Stimulated activated CD4-positive, alpha-beta T cell treated with anti-CD3 and anti-CD28 coated beads, Interleukin-1b, Interleukin-23, amount 100 ng/mL, for 4 hours (primary cell): ENCODE measurements at places on chromosomes 2 and 18.
A peak's percentile ranks its signal among the peaks of the same experiment; 100 is the strongest.

DNA sequence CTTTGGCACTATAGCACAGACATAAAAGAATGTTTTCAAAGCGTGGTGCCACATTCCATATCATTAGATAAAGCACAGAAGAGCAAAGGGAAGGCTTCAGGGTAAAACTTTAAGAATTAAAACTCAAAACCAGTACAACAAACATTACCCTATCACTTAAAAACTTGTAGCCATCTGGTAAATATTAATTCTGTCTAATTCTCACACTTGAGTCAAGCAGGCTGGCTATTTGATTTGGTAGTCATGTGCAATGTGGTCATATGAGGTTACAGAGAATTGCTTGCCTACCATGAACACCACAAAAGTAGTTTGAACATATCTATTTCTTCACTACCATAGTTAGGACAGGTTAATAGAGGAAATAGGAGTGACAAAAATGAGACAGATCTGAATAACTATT is 244.9 kb downstream of the IRS1 start:
- DNase-seq: no peak

DNA sequence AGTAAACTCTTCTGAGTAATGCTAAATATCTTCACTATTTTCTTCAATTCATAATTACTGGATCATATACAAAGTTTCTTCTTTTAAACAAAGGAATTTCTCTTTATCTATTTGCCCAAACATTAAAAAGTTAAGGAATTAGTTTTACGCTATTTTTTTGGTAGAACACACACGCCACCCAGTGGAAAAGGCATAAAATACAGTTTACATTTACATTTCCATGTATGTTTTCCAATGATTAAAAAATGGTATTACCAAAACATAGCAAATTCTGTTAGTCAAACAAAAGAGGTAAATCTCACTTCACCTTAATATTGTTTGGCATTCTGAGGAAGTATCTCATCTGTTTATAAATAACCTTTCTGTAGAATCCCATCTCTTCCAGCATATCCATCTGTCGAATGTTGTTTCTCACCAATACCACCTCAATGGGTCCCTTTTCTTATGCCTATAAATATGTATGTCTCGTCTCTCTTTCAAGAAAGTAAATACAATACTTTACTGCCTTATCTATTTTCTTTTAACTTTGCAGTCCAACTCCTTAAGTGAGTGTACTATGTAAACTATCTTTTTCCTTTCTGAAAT is 7.2 kb downstream of the BOLL start:
- no peak for DNase-seq

GRCh38 chr2:164478205-164478604 is 143.1 kb downstream of the GRB14 start:
- no peak for DNase-seq

DNA sequence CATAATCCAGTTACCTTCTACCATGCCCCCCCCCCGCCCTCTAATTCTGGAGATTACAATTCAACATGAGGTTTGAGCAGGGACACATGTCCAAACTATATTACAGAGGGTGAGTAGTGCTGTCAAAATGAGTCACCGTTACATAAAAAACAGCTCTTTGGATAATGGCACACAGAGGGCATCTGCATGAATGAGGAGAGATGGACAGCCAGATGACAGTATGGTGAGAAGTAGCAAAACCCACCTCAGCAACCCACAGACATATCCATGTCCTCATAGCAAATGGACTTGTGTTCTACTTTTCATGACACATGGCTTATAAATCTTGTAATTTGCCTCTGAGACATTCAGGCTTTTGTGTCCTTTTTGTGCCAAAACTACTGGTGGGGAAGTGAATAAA is 132.0 kb downstream of the EML6 start:
- DNase-seq: no peak

- DNase-seq: no peak
Measured at GRCh38 chr2:205657579-205657978, 24.7 kb upstream of the NRP2 start.

GRCh38 chr18:10322004-10322403 is 132.4 kb upstream of the APCDD1 start:
- no peak for DNase-seq

DNA sequence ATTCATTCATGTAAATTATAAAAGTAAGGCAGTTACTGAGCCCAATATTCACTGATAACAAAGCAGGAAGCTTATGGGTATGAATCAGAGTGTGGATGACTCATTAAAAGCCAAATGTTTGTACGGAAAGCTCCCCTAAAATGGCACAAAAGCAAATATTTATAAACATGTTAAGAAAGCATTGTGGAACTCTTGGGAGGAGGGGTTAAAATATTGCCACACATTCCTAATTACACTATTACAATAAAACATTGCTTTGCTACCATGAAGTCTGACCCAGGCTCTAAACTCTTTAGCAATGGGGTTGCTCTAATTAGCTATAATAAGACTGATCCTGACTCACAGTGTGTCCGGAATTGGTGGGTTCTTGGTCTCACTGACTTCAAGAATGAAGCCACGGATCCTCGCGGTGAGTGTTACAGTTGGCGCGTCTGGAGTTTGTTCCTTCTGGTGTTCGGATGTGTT is 110.9 kb downstream of the NAB1 start:
- DNase-seq: no peak

GRCh38 chr2:187544371-187545080 is 9.7 kb downstream of the TFPI start:
- DNase-seq: no peak

GRCh38 chr2:237128026-237128703 is 42.5 kb downstream of the COPS8 start:
- DNase-seq: peak; percentile 12

DNA sequence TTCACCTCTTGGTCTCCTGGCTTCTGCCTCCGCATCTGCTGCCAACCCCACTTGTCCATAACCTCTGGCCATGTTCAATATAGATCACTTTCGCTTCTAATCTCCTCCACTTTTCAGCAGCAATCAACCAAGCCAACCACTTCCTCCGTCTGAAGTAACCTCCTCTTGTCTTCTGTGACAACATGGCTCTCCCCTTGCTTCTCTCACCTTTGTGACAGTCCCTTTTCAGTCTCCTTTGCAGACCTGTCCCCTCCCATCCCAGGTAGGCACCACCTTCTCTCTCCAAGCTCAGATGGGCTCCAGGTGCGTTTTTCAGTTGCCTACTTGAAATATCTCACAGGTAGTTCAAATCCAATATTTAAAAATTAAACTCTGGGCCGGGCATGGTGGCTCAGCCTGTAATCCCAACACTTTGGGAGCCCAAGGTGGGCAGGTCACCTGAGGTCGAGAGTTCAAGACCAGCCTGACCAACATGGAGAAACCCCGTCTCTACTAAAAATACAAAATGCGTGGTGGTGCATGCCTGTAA is 4.7 kb upstream of the PSD4 start:
- no peak for DNase-seq

DNA sequence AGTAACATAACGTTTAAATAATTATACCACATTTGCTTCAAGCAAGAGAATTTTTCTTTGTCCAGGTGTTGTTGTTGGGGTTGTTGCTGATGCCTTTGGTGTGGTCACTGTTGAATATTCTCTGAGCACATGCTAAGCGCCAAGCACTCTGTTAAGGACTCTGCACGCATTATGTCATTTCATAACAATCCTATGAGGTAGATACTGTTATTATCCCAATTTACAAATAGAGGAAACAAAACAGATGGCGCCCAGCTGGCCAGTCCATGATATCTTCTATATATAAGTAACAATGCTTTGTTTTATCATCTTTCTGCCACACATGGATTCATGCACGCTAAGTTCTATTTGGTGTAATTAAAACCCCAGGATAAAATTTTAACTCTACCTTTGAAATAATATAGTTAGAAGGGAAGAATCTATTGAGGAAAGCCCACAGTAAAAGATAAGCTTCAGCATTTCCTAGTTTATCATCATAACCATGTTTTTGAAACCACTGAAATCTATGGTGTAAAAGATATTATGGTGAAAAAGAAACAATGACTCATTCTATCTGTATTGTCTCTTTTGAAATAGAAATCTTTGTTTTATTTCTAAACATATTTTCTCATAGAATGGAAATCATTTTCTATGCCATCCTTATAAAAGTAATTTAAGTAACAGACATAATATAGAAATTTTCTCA is 199.7 kb downstream of the PID1 start:
- no peak for DNase-seq

DNA sequence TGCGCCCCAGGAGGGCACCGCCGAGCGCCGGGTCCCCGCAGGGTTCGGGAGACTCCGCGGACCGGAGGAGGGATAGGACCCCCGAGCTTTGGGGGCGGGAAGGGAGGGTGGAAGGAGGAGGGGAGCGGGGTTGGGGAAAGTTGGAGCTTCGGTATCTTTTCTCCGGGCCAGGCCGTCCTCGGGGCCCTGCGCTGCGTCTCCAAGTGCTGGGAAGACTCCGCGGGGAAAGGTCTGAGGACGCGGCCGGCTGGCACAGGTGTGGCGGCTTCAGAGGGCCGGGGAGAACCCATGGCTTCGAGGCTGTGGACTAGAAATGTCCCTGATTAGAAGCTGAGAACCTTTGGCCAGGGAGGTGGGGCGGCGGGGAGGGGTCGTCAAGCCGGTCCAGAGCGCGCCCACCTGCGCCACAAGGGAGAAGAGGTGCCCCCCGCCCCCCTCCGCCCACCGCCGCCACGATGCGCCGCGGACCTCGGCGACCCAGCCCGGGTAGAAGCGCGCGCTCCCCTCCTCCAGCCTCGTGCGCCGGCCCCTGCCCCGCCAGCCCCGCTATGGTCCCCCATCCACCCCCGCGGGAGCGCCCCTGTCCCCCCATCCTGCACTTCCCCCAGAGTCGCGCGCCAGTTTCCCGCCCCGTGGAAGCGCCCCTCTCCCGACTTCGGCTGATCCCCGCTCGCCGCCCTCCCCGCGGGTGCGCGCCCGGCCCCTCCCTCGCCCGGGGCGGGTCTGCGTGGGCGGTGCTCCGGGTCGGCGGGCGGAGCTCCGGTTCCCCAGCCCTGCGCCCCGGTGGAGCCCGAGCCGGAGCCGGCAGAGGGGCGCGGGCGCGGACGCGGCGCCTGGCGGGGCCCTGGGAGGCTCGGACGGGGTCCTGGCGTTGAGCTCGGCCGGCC is at the start of gene SNTG2:
TSS of gene SNTG2 (plus strand) at position 770 of the 887 bp plus-strand sequence. CDS start 148 bp downstream, outside the sequence.
- peak; percentile 61 for DNase-seq

DNA sequence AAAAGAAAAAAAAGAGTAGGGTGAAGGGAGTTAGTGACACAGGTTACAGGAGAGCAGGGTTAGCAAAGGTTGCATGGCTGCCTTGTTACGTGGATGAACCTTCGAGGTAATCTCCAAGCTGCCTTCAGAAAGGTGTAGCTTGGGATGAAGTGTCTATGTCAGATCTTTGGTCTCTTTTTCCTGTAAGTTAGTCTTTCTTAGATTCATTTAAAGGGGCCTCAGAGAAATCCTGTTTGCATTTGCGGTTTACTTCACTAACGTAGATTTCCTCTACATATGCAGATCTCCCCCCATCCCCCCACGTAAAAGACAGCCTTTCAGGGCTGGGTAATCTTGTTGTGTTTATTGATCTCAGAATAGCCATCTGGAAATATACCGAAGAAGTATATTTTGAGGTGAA is 83.7 kb downstream of the MTA3 start:
- DNase-seq: no peak

DNA sequence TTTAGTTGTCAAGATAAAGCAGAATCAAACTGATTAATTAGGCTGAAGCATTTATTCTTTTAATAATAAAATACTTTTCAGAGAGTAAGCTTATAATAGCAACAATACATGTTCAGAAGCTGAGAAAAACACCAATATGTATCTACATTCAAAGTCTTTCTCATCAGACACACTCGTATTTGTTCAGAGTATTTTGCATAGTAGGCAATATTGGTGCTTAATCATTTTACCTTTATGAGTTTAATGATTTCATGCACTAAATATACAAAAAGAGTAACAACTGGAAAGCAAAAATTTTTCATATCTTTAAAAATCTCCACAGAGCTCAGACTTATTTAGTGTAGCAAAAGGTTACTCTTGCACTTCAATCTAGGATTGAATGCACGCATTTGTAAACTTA is 313.9 kb downstream of the ZEB2 start:
- no peak for DNase-seq

DNA sequence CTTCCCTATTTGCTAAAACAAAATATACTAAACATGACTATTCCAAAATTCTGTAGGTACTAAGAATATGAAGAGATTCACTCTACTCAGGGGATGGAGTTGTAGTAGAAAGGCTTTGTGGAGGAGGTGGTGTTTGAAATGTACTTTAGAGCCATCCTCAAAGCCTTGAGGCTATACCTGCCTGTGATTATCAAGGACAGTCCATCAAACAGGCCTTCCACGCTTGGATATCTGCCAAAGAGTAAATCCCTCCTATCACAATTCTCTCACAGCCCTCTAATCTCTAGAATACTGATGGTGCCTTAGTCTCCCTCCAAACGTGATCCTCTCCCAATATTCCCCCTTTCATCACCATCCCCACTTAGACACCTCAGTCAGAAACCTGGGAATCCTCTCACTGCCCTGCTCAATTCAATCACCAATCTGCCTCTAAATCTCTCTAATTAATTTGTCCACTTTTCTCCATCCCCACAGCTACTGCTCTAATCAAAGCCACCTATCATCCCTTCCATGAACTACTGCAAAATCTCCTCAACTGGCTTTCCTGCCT is 13.1 kb downstream of the SOS1 start:
- no peak for DNase-seq

DNA sequence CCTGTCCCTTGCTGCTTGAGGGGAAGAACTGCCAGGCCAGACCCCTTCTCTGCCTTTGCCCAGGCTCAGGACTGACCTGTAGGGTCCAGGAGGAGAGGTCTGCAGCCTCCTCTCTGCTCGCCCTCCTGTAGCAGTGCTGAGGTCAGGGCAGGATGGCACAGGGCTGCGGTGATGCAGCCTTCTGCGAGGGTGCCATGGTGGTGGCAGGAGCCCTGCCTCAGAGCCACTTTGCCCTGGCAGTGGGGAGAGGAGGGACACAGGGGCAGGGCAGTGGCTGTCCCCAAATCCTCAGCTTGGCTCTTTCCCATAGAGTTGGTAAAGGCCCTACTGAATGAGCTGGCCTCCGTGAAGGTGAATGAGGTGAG is 884 bp downstream of the PROM2 start:
- no peak for DNase-seq

- DNase-seq: no peak
Measured at GRCh38 chr2:190896477-190896876, 15.9 kb downstream of the GLS start.

DNA sequence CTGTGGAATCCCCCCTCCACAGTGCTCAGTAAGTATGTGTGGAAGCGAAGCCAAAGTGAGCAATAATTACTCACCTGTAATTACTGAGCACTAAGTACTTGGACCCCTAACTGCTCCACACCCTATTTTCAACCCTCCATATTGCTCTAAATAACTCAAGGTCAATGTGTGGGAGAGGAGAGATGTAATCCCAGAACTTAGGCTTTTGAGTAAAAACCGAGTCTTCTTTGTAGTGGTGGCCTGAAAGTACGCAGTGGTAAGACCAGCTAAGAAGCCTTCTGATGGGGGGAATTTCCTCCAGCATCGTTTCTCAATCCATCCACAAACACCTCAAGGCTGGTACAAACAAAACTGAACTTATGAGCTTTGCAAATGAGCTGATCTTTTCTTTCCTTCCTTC is 551.6 kb downstream of the ZEB2 start:
- no peak for DNase-seq

GRCh38 chr2:108988796-108989713 is at the start of gene EDAR:
EDAR (minus strand) TSS chr2:108989220; CDS start chr2:108931014, 58,206 bp downstream.
- DNase-seq: peak; percentile 23

GRCh38 chr2:25383806-25384205 is 42.1 kb upstream of the DNMT3A start:
- DNase-seq: no peak
